ENCODE measurements at places on chromosomes 4 and X.

DNA sequence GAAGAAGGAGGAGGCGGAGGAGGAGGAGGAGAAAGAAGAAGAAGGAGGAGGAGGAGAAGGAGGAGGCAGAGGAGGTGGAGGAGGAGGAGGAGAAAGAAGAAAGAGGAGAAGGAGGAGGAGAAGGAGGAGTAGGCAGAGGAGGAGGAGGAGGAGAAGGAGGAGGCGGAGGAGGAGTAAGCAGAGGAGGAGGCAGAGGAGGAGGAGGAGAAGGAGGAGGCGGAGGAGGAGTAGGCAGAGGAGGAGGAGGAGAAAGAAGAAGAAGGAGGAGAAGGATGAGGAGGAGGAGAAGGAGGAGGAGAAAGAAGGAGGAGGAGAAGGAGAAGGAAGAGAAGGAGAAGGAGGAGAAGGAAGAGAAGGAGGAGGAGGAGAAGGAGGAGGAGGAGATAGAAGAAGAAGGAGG is 19.9 kb downstream of the MRFAP1 start:
- DNase-seq = no peak

- DNase-seq = no peak
Measured at GRCh38 chr4:118772767-118773428, 63.0 kb downstream of the SEC24D start.

- DNase-seq = no peak
Measured at GRCh38 chr4:125013891-125014290, 300.9 kb upstream of the FAT4 start.

- no peak for DNase-seq
Measured at GRCh38 chr4:182736207-182736606, 181.0 kb downstream of the DCTD start.

GRCh38 chrX:148389629-148390028 is 110.8 kb upstream of the AFF2 start:
- no peak for DNase-seq
